ENCODE measurements at places on chromosomes 16 and 17. TPM values are rescaled to one million over a fixed set of nuclear protein-coding genes. Genes with fewer than 3 reads are reported as not detected.

Gene LLGL2
- total RNA-seq: 0.30 TPM

Gene PERCC1
- total RNA-seq: not detected

Gene COX6A2
- total RNA-seq: not detected

Gene OR1A1
- total RNA-seq: not detected

Gene KRT25
- not detected for total RNA-seq

Gene TBX4
- total RNA-seq: 3.5 TPM

Gene HCRT
- total RNA-seq: not detected
